ENCODE measurements at places on chromosomes 7 and 10.

DNA sequence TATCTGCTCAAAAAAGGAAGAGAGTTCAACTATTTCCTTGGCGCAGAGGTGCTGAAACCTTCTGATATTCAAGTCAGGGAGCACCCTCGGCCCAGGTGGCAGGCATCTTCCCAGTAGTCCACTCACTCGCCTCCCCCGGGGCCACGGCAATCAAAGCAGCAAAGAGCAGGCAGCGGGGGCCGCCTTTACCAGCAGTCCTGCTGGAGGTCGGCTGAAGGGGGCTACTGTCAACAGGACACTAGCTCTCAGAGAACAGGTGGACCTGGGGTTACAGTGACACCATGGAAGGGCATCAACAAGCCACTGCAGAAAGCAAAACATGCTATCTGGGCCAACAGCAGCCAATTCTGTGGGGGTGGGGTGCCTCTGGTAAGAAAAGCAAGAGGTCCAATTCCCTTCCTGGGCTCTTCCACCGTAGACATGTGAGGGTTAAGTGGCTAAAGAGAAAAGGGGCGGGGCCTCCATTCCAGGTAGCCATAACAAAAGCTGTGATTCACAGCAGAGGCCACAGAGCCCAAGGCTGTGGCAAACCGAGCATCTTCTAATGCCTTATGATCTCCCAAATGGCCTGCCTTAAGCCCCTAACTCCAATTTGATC is 9.4 kb downstream of the FZD9 start:
- no peak for DNase-seq

DNA sequence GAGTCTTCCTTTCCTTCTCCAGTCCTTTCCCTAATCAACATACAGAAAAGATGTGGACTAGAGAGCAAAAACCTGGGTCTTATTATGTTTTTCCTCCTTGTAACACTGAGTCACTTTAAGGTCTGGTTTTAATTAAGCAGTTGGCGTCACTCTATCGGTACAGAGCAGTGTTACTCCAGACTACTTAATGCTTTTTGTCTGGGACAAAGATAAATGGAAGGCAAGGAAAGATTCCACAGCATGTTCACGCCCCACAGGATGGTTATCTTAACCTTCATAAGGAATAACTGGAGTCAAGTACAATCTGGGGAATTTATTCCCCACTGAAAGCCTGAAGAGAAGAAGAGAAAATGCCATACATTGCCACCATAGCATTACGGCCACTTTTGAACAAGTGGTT is 145.7 kb downstream of the ELAPOR2 start:
- DNase-seq: no peak

DNA sequence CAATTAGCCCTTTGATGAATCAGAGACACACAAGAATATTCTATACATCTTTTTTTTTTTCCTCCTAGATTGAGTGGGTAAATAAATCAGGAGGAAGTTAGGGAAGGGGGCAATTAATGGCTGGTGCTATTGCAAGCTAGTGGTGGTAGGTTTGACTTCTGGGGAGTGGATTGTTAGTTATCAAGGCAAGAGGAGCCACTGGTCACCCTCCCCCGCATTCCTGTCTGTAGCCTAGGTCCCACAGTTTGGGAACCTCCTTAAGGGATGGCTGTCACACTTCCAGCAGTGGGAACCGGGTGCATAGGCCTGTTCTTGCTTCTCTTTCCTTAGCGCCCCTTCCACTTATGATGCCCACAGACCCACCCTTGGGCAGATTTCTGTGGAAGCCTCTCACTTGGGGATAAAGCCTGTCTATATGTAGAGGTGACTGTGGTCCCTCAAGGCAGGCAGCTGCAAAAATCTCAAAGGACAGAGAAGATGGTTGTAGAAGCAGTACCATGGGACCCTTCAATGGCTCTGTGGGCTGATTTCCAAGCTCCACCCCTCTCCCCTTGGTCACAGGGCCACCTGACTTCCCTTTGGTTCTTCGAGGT is 2.3 kb upstream of the ADCK2 start:
- no peak for DNase-seq

DNA sequence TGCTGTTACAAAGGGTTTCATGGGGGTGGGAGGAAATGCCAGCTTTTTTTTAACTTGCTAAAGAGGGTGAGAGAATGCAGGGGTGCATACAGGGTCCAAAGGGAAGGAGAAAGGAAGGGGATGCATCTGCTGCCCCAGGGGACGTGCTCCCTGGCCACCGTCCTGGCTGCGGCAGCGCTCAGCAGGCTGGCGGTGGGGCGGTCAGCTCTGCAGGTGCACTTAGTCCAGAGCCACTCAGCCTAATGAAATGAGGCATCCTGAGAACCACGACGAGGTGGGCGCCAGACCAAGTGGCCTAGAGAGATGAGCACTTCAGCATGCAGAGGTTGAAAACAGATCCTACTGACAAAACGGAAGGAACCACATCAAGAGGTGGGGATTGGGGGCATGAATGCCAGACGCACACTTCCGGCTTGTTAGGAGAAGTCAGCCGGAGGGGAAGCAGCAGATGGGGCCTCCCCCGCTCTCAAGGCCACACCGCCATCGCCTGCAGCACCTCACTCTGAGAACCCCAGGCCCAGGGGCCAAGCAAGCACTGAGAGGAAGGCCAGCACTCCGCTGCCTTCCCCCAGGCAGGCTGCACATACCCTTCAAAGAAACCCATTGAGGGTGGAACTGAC is 94.5 kb downstream of the MAD1L1 start:
- no peak for DNase-seq

DNA sequence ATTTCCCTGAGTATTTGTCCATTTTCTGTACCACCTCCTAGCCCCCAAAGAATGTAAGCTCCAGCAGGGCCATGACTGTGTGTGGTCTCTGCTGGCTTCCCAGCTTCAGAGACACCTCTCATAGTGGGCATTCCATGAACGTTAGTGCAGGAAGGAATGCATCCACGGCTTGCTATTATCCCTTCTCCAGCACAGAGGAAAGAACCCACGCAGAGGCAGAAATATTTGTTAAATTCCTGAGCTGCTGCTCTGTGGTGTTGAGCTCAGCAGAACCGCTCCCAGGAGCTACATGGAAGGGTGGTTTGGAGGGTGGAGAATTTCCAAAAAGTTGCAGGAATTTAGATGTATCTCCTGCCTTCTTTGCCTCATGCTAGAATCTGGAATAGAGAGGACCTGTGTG is 275.2 kb downstream of the POU6F2 start:
- DNase-seq: no peak

DNA sequence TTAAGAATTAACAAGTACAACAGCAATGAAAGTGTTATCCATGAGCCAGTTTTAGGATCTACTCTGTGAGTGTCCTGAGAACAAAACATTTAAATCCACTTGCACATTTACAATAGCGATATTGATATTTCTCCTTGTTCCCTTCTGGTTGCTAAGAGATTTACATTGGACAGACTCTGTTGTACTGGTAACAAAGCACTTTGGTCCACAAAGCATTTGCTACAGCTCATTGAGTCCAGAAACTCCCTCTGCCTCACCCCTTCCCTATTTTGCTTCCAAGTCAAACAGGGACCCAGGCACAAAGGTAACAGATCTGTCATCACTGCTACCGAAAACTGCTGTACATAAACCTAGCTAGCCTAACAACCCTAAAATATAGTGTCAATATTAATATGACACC is 2.1 kb downstream of the ANK3 start:
- DNase-seq: no peak

DNA sequence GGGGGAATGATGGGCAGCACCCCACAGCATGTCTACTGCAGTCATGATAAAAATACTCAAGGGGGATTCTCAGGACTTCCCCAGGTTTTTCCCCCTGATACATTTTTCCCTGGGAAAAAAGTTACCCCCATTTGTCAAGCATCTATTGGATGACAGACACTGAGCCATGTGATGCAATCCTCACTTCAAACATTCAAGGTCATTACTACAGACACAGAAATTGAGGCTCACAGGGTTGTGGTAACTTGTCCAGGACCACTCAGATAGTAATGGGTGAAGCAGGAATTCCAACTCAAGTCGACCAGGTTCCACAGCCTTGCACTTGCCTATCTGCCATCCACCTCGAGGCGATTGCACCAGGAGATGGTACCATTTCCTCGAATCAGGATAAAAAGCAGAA is 31.7 kb downstream of the PPP1R3C start:
- no peak for DNase-seq
